ENCODE measurements at places on chromosomes 3 and 15.

GRCh38 chr3:95028688-95029087, 965.8 kb downstream of the NSUN3 start:
- no peak for DNase-seq

DNA sequence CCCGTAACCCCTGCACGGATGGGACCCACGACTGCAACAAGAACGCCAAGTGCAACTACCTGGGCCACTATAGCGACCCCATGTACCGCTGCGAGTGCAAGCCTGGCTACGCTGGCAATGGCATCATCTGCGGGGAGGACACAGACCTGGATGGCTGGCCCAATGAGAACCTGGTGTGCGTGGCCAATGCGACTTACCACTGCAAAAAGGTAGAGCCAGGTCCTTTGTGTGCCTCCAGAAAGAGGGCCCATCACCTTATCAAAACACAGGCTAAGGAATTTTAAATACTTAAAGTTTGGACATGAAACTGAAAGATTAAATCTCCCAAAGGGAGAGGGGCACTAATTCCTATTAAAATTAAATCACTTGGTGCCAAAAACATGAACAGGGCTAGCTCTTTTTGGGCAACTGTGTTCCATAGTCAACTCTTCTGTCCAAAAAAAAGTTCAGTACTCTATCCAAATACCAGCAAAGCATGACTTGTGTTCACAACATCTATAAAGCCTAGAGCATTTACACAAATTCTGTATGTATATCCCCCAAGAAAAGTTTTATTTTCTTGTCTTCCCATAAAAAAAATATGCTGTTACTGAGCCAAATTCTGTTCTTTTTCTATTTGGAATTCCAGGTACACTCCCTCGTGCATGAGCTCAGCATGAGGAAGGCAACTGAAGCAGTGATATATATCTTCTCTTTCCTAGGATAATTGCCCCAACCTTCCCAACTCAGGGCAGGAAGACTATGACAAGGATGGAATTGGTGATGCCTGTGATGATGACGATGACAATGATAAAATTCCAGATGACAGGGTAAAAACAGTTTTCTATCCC, 9.2 kb downstream of the THBS1 start:
- DNase-seq, result no peak

DNA sequence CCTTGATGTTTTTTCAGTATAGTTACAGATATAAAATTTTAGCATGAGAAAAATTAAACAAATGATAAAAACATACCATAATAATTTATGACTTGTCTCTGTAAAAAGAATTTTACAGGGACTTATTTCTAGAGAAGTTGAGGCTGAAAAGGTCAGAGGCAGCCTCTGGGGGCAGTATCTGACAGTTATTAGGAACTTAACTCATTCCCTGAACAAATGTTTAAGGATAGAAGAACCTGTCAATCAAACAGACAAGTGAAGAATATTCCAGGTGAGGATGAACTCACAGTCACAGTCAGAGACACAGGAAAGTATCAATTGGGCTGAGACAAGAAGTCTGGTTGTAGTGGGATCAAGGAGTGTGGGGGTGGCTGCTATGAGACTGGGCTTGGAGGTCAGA, 7.3 kb downstream of the MYLK start:
- no peak for DNase-seq

DNA sequence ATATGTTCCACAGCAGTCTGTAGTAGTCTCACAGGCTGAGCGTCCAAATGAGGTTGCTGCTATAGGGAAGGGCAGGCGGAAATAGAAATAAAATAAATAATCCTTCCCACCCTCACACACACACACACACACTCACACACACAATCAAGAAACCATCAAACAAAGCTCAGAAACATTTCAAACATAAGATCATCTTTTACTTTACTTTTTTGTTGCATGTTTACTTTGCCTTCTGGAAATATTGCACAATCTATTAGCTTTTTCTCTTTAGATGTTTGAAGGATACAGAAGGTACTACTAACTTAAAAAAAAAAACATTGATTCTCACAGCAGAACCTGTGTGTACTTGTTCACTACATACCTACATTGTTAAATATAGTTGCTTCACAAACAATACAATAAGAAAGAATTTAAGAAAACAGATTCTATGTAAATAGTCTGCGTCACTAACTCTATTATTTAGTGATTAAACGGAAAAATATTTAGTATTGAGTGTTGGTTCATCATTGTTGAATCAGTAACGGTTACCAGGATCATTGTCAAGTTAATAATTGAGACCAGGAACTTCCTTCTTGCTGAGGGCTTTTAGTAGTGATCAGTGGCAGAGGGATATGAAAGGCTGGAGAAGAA, 20.5 kb downstream of the ALCAM start:
- no peak for DNase-seq

DNA sequence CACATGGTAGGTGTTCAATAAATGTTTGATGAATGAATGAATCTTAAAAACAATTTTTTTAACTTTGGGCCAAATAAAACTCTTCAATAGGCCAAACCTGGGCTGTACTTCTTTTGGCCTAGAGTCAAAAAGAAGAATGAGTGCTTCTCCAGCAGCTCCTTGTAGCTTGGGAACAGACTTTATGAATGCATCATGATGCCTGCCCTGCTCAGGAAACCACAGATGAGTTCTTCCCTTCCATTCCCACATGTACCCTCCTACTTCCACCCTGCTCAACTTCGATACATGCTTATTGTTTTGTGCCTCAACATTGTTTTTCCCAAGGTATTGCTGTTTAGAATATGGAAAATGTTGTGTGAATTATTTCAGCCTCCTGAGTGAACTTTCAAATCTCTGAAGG, 87.0 kb downstream of the FILIP1L start:
- no peak for DNase-seq

DNA sequence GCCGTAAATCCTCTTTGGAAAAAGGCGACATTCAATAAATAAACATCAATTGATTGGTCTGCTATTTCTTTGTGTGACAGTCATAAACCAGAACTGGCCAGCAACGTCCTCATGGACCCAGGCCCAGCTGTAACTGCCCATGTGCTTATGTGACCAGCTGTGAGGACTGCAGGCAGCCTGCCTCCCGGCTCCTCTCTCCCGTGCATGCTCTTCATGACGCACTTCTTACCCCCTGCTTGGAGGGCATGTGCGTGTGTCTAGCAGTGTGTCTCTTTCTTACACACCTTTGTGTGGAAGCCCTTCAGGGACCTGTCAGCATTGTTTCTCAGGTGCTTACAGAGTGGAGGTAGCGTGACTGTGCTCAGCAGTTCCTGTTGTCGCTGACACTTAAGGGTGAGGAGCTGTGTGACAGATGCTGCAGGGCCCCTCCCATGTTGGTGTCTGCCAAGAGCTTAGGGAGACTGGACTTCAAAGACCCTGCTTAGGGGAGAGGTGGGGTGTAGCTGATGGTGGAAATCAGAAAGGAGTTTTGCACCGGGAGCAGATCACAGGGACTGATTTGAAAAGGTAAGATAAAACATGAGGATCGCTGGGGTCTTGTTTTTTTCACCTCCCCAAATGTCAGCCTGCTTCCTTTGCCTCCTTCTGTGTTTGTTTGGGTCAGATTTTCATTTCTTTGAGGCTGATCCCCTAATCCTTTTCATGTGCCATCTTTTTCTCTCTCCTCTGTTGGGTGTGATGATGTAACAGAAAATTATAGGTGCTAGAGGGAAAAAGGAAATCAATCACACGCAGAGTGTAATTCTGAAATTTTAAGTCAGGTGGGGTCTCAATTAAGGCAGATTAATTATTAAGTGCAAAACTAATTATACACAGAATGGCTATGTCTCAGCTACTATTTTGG, 2.1 kb downstream of the PODXL2 start:
- DNase-seq, result no peak

DNA sequence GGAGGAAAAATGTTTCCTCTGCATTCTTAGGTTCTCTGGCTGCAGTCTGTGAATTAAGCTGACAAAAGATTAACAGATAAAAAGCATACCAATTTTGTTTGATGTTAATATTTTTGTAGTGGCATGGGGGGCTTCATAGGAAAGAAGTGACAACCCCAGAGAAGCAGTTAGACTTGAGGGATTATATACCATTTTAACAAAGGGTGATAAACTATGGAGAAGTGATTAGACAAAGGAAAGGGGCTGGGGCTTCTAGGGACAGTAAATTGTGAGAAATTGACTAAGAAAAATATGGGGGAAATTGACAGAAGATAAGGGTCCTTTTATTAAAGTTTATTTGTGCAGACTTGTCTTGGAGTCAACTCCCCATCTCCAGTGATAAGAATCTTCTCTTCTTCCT, 55.7 kb upstream of the NR2E3 start:
- DNase-seq, result no peak

GRCh38 chr3:54125300-54125699, 2.9 kb downstream of the CACNA2D3 start:
- no peak for DNase-seq

DNA sequence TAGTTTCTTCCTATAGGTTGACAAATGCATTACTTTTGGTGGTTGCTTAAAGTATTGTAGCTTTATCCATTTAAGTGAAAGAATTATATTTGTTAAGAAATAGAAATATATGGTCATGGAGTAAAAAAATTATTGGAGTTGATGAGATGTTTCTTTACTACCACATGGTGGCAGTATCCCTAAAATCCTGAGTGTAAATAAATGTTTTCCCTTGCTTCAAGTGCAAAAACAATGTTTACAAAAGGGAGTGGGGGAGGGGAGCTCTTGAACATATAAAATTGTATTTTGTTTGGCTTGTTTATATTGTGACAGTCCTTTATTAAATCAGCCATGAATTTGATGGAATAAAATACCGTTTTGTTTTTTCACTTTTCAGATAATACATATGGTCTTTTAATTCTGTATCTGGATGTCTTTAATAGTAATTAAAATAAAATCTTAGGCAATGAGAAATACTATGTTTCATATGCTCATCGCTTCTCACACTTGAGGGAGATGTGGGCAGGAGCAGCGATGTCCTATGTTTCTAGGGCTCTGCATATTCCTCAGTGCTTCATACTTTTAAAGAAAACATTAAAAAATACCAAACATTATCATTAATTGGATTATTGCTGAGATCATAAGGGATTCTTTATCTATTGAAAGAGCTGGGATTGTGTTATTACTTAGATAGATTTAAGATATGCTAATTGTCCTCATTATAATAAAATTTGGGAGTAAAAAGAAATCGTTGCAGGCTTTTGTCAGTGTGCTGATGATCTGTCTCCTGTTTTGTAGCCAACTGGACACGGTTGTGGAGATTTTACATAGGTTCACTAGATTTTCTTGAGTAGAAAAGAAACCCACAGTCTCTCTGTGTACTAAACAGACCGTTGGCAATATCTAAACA, 349.7 kb downstream of the TUSC7 start:
- DNase-seq, result no peak

DNA sequence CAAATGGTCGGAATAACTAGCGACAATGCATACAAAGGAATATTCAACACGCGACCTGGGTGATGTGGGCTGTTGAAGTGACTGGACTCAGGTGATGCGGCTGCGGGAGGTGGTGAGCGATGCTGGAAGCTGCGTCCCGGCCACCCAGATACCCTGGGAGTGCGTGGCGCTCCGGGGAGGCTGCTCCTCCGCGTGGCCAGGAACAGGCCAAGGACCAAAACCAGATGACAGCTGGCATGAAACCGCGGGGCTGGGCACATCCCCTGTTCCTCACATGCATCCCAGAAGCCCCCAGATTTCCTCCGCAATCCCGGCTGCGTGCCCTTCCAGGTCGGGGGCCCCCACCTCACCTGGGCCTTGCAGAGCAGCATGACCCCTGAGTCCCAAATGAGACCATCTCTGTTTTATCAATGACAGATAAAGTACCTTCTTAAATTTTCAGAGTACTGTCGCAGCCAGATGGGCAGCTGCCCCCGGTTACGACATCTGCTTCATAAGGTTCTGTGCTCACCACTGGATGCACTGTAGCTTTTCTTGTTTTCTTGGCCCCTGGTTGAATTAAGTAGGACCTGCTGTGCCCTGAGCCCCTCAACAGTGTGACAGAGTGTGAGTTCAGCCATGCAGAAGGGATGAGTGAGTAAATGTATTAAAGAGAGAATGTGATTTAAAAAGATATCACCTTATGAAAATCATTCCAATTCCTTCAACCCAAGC, 278.2 kb downstream of the GABRG3 start:
- DNase-seq, result no peak

GRCh38 chr15:37253877-37254276, 153.5 kb upstream of the MEIS2 start:
- DNase-seq, result no peak

- DNase-seq, result no peak
Measured at GRCh38 chr15:100866386-100867330, 13.0 kb upstream of the ALDH1A3 start.

GRCh38 chr15:24861014-24861690, 93.6 kb upstream of the SNRPN start:
- DNase-seq, result no peak

DNA sequence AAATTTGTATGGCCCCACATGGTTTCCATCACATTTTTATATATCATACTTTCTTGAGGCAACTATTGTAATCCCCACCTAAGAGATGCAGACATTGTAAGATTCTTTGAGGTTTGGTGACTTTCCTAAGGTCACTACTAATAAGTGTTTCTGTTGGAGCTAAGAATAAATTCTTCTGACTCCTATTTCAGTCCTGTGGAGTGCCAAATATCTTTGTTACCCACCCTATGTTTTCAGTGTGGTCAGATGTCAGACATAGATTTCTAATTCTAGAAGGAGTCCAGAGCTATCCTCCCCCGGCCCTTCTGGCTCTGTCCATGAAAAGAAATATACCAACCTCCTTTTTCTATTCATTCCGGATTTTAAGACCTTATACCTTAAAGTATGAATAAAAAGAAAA, 46.2 kb upstream of the FILIP1L start:
- DNase-seq, result no peak

- no peak for DNase-seq
Measured at GRCh38 chr3:60036803-60037202, 987.0 kb upstream of the CFAP20DC start.

Data from C1 segment of cervical spinal cord (tissue), 14 donors.